ENCODE measurements at places on chromosomes 4 and X.

GRCh38 chrX:17167915-17168314 is 207.1 kb upstream of the NHS start:
- no peak for DNase-seq

DNA sequence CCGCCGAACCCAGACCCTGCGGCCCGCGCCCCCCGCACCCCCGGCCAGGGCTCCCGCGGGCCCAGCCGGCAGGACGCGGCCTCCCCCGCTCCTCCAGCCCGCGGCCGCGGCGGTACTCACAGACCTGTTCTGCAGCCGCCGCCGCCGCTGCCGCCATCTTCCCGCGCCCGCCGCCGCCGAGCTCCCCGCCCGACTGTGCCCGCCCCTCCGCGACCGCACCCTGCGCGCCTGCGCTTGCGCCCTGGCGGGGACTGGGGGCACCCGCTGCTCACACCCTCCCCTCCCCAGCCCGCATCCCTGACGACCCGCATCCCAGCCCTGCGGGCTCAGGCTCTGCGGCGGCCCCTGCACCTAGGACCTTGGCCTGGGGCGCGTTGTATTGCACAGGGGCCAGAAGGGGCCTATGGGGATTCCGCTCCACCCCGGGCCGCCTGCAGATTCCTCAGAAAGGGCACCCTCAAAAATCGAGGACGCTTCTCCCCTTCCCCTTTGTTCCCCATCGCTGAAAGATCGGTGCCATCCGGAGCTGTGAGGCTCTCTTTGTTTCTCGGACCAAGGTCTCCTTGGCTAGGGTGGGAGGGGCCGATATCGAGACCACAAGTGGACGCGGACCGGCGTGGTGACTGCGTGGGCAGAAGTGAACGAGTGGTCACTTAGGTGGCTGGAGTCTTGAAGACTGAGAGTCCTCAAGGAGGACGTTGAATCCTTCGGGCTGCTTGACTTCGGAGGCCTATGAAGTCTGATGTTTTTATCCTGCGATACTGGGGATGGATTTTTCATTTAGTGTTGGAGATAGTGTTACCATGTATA is at the start of gene SGCB:
SGCB (minus strand) TSS at position 197 of the 810 bp plus-strand sequence; CDS start at position 157, 40 bp downstream.
- peak; percentile 36 for DNase-seq

DNA sequence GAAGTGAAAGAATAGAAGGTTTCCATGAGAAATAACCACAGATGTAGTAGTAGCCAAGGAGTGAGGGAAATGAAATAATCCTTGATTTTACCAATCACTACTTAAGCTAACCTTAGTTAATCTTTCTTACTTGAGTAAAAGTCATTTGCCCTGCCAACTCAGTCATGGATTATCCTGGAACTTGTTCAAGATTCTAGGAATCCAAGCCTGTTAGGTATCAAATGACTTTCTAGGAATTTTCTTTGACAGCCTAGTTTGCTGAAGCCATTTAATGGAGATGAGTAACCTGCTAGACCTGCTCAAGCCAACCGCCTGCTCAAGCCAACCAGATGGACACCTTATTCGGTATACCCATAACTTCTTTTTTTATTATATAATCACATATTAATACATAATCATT is 180.5 kb downstream of the KLHL13 start:
- DNase-seq: no peak

GRCh38 chr4:84501721-84502267 is 2.7 kb upstream of the NKX6-1 start:
- no peak for DNase-seq

DNA sequence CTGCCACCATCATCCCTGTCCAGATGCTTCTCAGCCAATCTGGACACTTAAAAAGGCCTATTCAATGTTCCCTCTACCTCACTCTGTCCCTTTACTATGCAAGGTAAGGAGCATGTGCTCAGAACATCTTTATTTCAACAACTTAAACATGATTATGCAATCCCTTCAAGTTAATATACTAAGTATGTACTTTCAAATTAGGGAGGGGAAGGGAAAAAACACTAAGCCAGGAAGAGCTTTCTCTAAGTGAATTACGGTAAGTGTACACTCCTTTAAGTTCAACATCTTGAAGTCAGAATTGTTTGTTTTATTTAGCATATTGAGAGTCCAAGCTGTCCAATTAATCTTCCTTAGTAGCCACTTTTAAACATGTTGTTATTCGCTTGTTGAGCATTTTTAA is 14.1 kb downstream of the SLC10A7 start:
- DNase-seq: no peak

- no peak for DNase-seq
Measured at GRCh38 chr4:176780995-176781738, 11.6 kb downstream of the VEGFC start.

GRCh38 chr4:86033171-86033570 is 326.7 kb downstream of the MAPK10 start:
- DNase-seq: no peak

- DNase-seq: no peak
Measured at GRCh38 chr4:100898844-100899243, 381.0 kb upstream of the EMCN start.

- no peak for DNase-seq
Measured at GRCh38 chr4:102598762-102599374, 97.7 kb downstream of the NFKB1 start.

DNA sequence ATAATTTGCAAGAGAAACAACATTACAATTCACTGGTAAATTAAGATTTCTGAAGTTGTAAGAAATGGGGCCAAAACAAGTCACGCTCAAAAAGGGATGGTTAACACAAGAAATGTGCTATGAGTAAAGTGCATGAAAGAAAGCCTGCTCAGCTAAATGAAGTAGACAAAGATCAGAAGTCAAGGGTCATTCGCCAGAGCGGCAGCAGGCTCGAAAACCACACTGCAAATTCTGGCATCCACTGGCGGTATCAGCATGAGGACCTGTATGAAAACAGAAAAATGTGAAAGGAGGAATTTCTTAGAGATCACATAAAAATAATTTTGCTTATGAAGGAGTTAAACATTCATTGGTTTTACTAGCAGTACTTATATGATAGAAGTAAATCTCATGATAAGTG is 49.6 kb downstream of the FBXL5 start:
- DNase-seq: no peak

- DNase-seq: no peak
Measured at GRCh38 chr4:169909479-169909878, 116.7 kb downstream of the MFAP3L start.

Measured in Jurkat, Clone E6-1 (cell line).